Right cardiac atrium (tissue), 5 donors: ENCODE measurements at places on chromosomes 4 and X.

GRCh38 chr4:8089862-8090261 is 68.8 kb downstream of the ABLIM2 start:
- DNase-seq: no peak

- DNase-seq: no peak
These were observed 226.7 kb downstream of the SNCA start for GRCh38 chr4:89610236-89610635.

DNA sequence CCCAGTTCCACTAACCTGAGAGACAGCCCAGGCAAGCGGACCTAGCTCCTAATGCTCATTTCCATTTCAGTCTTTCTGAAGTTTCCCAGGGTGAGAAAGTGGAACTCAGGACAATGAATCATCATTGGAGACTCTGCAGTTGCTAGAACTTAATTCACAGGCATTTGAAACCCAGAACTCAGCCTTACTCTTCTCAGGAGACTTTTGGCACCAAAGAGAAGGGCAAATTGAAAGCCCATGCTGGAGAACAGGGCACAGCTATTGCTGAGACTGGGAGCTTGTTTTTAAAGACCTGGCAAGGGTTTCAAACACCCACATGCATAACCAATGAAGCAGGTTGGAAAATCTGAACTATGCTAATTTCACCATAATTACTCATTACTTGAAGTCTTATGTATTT is 36.0 kb downstream of the BST1 start:
- no peak for DNase-seq

DNA sequence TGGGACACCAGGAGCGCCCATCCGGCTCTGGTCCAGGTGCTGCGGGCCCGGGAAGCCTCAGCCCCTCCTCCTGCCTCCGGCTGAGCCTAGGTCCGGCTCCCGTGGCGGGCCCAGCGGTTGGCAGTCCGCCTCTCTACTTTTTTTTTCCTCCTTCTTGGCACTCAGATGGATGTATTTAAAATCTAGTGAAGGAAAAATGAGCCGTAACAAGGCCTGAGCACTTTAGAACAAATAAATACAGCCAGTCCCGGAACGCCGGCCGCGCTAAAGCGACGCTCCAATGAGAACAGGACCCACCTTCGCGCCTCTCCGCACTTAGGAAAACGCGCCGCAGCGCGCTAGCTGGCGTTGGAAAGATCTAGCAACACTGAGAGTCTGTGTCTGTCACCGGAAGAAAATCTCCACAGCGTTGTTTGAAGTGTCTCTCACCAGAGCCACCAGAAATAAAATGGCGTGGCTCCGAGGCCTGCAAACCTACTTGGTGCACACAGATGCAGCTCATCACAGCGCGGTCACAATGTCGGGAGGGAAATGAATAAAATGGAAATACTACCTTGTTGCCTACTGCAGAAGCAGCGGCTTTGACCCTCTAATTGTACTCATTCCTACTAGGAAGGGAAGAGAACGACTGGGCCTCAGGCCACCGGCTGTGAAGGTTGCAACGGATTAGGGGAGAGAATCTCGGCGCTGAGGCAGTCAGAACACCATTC is 4.7 kb downstream of the NEUROG2 start:
- peak; percentile 40 for DNase-seq

- no peak for DNase-seq
These were observed 217.2 kb upstream of the PCDH18 start for GRCh38 chr4:137749466-137749865.

DNA sequence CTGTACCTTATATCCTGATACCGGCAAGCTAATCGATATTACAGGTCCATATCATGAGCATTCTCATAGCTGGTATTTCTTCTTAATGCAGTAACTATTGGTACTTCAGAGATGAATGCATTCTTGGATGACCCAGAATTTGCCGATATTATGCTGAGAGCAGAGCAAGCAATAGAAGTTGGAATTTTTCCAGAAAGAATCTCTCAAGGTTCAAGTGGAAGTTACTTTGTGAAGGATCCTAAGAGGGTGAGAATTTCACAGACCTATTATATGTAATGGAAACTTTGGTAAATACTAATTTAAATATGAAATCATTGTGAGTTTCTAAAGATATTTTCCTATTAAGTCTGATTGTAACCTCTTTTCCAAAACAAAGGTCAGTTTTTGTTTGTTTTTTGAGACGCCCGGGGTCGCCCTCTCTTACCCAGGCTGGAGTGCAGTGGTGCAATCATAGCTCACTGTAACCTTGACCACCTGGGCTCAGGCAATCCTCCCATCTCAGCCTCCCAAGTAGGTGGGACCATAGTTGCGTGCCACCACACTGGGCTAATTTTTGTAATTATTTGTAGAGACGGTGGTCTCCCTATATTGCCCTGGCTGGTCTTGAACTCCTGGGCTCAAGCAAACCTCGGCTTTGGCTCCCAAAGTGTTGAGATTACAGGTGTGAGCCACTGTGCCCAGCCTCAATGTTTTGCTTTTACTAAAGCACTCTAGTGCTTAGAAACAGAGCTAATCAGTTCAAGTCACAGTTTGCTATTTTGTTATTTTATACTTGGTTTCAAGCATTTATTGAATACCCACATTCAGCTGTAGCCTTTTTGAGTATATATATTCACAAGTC is 18.6 kb downstream of the PI4K2B start:
- DNase-seq: no peak

DNA sequence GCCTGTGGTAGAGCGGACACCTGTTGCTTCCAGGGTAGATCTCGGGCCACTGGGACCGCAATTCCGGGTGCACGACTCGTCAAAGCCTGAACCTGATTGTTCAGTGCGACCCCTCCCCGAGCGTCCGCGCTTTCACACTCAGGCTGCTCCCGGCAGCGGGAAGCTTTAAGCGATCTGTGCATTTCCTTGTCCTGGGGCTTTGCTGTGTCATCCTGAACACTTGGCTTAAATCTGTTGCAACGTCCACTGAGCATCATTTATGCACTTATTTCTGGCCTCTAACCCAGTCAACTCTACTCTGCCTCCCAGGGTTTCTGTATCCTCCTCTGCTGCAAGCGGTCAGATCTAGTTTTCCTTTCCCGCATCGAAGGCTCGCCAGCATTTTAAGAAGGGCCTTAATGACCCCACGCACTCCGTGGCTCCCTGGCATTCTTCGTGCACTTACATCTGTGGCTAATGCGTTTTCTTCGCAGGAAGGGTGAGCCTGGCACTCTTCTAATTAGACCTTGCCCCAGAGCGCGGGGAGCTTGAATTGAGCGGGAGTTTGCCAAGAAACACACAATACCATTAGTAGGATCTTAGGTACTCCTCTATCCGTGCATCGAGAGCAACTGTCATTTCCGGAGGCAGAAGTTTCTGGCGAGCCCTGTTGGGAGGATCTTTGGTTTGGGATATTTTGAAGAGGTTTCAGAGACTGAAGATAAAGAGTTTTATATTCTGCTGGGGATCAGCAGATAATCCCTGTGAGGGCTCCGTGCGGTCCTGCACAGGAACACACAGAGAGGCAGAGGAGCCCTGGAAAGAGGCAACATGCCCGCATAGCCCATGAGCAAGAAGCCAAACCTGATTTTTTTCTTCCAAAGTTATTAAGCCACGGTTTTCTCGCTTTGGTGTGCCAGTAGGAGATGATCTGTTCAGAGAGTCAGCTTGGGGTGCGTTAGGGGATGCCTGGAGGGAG is 654 bp upstream of the DDIT4L start:
- DNase-seq: peak; percentile 54

DNA sequence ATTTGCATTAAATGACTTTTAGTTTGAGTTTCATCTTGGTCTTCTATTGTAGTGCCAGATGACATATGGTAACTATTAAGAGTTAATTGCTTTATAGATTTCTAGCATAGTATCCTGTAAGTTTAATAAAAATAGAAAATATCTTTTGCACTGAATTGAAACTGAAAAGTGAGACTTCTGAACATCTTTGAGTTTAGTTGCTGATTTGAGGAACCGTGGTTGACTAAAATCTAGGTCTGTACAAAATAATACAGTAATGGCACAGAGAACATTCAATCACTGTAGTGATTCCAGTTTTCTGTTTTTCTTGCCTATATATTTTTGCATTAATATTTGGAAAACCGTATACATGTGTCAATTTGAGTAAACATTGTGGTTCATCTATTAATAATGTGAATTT is 60.7 kb downstream of the SPATA4 start:
- DNase-seq: no peak

DNA sequence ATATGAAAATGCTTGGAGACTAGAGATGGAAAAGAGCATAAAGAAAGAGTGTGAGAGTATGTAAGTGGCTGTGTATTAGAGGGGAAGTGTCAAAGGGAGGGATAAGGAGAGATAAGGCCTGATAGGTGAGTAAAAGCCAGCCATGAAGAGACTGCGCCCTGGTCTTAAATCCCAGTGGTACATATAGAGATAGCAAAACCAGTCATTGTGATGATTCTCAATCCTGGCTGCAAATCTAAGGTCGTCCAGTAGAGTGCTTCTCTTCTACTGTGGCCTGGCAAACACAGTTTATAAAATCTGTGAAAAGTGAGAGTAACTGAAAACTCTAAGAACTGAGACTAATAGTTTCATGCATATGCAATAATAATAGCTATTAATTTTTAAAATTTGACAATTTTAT is 86.9 kb downstream of the MAB21L2 start:
- DNase-seq: no peak

- DNase-seq: no peak
These were observed 83.0 kb downstream of the TNIP2 start for GRCh38 chr4:2673157-2673556.

DNA sequence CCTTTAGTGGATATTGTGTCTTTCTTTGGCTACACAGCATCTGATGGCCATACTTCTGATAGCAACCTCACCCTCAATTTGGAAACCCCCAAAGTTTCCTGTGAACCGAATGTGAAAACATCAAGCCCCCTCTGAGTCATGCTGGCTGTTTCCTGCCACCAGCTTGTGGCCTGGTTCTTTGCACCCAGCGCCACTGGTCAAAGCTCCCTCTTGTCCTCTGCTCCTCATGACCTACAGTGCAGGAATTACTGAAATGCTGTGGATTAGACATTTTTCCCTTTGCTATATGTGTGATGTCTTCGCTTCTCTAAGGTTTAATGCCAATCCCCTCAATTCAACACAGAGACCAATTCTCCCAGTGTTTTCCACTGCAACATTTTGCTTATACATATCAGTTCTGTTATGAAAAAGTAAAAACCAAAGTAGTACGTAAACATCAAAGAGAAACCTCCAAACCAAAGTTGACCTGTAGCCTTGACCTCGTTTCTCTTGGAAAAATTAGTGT is 224.0 kb upstream of the TENM3 start:
- no peak for DNase-seq

- DNase-seq: no peak
These were observed 84.7 kb upstream of the GPR101 start for GRCh38 chrX:137118536-137118935.

- DNase-seq: no peak
These were observed 201.8 kb upstream of the LNX1 start for GRCh38 chr4:53793096-53793495.

DNA sequence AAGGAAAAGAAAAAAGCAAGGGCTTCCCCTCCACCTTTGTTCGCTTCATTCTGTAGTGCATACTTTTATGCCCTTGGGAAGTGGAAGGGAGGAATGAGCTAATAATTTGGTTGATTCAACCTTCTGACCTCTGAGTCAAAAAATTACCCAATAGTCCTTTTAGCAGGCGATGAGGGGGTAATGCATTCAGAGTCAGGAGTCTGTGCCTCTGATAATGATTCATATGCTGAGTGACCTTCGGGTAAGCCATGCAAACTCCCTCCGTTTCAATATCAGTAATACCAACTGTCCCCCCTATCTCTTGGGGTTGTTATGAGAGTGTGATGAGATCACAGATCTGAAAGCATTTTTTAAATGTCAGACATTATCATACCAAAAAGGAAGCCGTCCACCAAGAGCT is 41.6 kb upstream of the ACSL4 start:
- DNase-seq: no peak

- no peak for DNase-seq
These were observed 38.7 kb downstream of the AASDH start for GRCh38 chr4:56348576-56348975.

GRCh38 chrX:8455557-8455956 is 9.1 kb upstream of the VCX3B start:
- DNase-seq: no peak

GRCh38 chr4:89114100-89114499 is 2.8 kb downstream of the TIGD2 start:
- DNase-seq: no peak

- DNase-seq: no peak
These were observed 6.8 kb upstream of the TBC1D19 start for GRCh38 chr4:26577066-26577465.
